ENCODE measurements at places on chromosomes 1 and 21.

DNA sequence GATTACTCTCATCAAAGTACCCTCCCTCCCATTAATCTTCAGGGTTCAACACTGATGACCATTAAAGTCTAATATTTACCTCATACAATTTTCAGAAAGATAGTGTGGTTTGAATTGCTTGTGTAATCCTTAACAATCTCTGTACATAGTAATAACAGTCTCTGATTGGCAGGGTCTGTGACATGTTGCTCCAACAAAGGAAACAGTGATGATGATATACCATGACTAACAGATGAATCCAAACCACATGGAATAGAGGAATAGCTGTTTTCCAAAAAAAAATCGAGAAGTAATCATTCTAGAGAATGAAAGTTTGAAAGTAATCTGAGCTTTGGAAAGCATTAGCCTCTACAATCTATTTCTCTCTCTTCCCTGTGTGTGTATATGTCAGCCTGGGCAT is 610.1 kb upstream of the NEGR1 start:
- DNase-seq, result no peak

- DNase-seq, result no peak
Measured at GRCh38 chr1:51532853-51533252, 13.8 kb upstream of the EPS15 start.

GRCh38 chr1:172148213-172148612 is 272.3 kb upstream of the C1orf105 start:
- no peak for DNase-seq

- DNase-seq, result no peak
Measured at GRCh38 chr1:90512441-90512840, 204.7 kb downstream of the BARHL2 start.

- no peak for DNase-seq
Measured at GRCh38 chr1:218350035-218350525, 4.9 kb downstream of the TGFB2 start.

- DNase-seq, result no peak
Measured at GRCh38 chr1:239891621-239892358, 199.9 kb upstream of the FMN2 start.

DNA sequence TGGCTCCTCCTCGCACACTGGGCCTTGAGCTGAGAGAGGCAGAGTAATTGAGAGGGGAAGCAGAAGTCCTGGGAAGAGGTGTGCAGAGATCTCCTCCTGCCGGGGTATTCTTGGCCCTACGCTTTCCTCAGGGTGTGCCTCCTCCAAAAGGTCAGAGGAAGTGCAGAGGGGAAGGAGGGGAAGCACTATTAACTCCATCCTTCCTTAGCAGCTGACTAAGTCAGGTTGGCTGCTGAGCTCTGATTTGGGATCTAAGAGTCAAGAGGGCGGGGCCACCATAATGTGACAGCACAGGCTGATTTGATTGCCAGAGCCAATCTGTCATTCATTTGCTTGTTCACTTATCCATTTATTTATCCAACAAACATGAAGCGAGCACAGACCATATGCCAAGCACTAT is 12.3 kb downstream of the ATP2B4 start:
- no peak for DNase-seq

- no peak for DNase-seq
Measured at GRCh38 chr1:206782448-206782847, 10.2 kb upstream of the IL10 start.

DNA sequence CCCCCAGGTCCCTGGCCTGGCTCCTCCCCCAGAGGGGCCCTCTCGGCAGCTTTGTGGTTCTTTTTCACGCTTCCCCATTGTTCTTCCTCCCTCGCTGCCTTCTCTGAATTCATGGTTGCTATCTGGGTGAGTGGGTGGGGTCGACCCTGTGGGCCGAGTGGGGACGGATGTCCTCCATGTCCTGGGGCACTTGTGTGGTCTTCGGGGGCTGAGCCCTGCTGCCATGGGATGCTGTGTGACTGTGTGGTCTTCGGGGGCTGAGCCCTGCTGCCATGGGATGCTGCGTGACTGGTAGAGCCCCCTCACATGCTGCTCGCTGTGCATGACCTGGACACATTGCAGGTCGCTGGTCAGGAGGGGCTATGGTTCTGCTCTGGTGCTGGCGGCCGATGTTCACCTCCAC is 21.6 kb upstream of the DIP2A start:
- DNase-seq, result no peak

GRCh38 chr1:119327450-119328155 is 41.0 kb upstream of the HAO2 start:
- DNase-seq, result no peak

DNA sequence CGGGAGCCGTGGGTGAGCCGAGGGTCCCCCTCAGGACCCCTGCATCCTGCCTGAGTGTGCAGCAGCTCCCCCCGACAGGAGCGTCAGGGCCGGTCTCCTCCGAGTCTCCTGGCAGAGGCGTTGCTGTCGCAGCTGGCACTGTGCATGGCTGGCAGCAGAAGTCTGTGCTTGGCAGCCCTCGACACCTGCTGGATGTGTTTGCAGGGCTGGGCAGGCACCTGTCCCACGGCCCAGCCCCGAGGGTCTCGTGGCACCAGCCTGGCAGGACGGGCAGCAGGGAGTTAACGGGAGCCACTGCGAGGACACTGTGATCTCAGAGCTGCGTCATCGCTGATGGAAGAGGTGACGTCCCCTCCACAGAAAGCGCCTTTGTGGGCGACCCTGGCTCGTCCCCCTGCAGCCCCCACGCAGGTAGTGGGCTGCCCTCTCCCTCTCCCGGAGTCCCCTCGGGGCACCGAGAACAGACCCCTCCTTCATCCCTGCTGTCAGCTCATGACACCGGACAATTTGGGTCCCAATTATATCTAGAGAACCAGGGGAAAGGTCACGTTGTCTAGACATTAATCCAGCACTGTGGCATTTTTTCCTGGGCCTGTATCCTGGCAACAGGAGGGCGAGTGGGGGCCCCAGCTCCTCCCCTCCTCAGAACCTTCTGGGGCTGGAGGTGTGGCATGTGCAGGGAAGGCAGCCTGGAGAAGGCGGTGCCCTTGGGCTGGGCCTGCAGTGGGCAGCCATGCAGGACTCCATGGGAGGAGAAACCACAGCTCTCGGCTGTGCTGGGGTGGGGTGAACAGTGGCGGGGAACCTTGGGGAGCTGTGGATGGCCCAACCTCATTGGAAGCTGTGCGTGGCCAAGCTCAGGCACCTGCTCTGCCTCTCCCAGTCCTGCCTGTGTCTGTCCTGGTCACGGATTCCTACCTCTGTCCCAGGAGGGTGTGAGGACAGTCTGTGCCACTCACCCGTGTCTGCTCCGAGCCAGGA is 15.4 kb downstream of the COL18A1 start:
- DNase-seq, result no peak

- no peak for DNase-seq
Measured at GRCh38 chr1:110645821-110646735, 28.7 kb downstream of the KCNA3 start.

GRCh38 chr1:19582318-19582717 is 61.8 kb upstream of the NBL1 start:
- peak; percentile 72 for DNase-seq

- no peak for DNase-seq
Measured at GRCh38 chr1:234398849-234399381, 25.7 kb downstream of the COA6 start.

DNA sequence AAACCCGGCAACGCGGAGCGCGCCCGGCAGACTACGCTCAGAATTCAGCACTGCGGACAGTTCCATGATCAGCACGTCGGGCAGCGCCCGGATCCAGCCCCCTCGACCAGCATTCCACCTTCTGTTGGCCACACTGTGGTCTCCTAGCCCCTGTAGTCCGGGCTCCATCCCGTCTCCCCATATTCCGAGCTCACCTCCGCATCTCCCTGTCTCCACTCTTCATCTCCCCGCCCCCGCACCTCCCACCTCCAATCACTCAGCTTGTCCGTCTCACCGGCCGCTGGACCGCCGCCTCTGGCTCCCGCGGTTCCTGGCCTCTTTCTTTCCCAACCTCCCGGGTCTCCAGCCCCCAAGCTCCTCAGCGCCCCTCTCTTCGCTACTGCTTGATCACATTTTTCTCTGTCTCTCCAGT is 500 bp downstream of the EPHA10 start:
- DNase-seq, result peak; percentile 30

DNA sequence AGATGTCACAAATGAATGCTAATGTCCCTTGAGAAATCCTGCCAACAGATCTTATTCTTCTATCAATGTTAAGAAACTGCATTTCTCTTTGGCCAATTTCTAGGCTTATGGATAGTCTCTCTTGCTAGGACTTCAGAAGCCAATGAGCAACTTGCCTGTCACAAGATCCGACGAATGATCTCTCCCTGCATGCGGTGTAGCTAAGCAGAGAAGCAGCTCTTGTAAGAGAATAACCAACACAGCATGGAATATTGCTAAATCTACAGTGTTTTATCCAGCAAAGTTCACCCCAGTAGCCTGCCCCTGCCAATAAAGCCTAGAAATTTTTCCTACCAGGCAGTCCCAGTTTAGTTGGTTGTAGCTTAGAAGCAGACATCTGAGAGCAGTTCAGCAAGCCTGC is 2.1 kb upstream of the SLC44A5 start:
- DNase-seq, result no peak

- no peak for DNase-seq
Measured at GRCh38 chr21:25560271-25560685, 47.0 kb downstream of the MRPL39 start.

GRCh38 chr1:107820801-107821200 is 144.2 kb downstream of the VAV3 start:
- DNase-seq, result no peak

- DNase-seq, result no peak
Measured at GRCh38 chr1:3369446-3370076, 84.9 kb upstream of the ARHGEF16 start.

DNA sequence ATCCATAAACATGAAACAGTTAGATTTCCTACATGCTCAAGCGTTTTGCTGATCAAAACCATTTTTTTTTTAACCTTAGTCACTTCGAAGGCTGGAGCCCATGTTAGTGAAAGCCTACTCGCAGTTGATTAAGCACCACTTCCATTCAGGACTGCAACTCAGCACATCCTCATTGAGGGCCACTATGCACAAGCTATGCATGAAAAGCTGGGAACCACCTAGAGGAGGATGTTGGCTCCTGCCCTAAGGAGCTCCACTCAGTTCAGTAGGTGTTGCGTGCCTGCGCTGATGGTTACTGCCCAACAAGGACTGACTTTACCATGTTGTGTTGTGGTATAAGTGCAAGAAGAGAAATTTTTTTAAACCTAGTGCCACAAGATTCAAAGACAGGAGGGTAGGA is 181.4 kb upstream of the L1TD1 start:
- no peak for DNase-seq

DNA sequence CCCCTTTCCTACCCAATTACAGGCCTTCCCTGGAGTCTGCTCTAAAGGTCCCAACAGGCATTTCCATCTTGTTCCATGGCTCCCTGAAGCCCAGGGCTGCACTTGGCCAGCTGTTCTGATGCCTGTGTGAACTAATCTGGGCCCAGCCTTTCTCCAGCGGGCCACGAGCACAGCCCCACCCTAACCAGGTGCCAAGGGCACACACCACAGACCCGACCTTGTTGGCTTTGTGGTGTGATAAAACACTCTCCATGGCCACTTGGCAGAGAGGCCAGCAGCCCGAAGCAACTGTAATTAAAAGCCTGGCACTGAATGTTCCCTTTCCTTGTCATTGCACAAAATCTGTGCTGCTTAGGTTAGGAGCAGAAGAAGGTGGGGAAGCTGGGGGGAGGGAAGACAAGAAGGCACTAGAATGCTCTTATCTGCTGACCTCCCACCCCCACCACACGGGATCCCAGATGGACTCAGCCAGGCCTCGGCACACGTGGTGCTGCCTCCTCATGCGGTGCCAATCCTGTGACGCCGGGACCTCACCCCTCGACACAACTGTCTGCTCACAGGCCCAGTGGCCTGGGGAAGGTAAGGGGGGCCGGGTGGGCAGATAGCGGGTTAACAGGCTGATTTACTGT is 9.9 kb downstream of the HCRTR1 start:
- DNase-seq, result no peak

DNA sequence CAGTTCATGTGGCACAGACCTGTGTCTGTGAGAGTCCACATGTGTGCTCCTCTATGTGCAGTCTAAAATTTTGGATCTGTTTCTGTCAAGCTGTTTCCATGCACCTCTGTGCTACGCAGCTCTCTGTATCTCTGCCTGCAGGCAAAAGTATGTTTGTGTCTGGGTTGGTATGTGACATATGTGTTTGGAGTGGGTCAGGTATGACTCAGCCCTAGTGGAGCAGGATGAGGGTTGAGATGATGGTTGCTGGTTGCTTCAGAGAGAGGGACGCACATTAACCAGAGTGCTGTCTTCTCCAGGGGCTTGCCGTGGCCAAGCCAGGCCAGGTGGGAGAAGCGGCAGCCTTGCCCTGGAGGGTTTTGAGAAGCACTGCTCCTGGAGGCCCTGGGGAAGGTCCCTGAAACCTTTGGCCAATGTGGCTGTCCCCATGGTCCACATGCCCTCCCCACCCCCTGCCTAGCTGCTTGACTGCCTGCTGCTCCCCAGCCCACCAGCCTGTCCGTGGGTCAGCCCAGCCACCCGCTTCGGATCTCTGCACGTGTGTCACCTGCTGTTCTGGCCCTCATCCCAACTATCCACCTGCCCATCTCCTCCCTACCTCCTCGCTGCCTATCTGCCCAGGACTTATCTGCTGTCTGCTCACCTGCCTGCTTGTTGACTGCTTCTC is 4.1 kb upstream of the EVA1B start:
- no peak for DNase-seq

DNA sequence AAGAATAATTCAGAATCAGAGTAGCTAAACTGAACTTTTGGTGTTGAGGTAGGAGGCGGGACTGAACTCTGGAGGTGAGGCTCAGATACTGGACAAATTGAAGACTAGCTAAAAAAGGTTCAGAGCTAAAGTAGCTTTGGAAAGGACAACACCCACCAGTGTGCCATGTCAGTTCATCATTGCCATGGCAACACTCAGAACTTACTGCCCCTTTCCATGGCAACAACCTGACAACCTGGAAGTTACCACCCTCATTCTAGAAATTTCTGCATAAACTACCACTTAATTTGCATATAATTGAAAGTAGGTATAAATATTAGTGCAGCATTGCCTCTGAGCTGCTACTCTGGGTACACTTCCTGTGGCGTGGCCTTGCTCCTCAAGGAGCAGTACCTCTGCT is 30.3 kb upstream of the POGK start:
- no peak for DNase-seq

DNA sequence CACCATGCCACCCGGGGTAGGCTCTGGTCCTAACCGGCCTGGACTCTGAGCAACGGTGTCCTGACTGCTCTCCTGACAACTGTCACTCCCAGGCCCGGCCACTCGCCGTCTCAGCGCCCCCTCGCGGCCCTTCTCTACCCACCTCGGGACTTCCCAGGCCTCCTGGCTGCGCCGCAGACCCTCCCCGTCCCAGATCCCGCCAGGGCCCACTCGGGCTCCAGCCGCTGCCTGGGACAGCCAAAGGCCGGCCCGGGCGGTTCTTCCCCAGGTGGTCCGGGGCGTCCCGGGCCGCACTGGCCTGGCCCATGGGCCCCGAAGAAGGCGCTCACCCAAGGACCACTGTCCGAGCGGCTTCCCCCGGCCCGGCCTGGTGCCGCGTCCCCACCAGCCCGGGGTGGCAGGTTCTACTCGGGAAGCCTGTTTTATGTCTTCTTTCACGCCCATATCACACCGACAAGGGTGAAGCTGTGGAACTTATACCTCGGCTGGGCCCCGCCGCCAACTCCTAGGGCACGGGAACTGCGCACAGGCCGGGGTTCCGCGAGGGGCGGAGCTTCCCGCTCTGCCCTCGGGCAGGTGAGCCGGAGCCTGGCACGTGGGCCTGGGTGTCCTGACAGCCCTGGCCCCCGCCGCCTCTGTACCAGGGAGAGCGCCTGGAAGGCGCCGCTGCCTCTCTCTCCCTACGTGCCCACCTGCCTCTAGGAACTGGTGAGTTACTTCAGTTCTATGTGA is 138.3 kb downstream of the TTLL7 start:
- peak; percentile 64 for DNase-seq

- DNase-seq, result no peak
Measured at GRCh38 chr21:42937960-42938605, 12.7 kb upstream of the ERVH48-1 start.

GRCh38 chr1:235067396-235068157 is 61.1 kb downstream of the TOMM20 start:
- DNase-seq, result no peak

Measured in stimulated activated CD4-positive, alpha-beta T cell treated with anti-CD3 and anti-CD28 coated beads, Interleukin-15, amount 100 ng/mL, for 48 hours (primary cell).